Fibroblast of mammary gland (primary cell): ENCODE measurements at places on chromosomes 11 and 22.
A peak's percentile ranks its signal among the peaks of the same experiment; 100 is the strongest.

GRCh38 chr11:120424970-120425332, 86.6 kb upstream of the GRIK4 start:
- DNase-seq, result no peak

- DNase-seq, result peak; percentile 6
These were observed 14.3 kb upstream of the FGF19 start for GRCh38 chr11:69718147-69718546.

GRCh38 chr11:94924171-94924572, 49.2 kb downstream of the CWC15 start:
- no peak for DNase-seq

- no peak for DNase-seq
These were observed 7.3 kb upstream of the PKNOX2 start for GRCh38 chr11:125157118-125157733.

GRCh38 chr11:35207471-35208403, 68.8 kb downstream of the CD44 start:
- no peak for DNase-seq

GRCh38 chr11:57260937-57261783, 24.1 kb upstream of the APLNR start:
- DNase-seq, result no peak

GRCh38 chr11:32016111-32016510, 74.8 kb upstream of the RCN1 start:
- no peak for DNase-seq

DNA sequence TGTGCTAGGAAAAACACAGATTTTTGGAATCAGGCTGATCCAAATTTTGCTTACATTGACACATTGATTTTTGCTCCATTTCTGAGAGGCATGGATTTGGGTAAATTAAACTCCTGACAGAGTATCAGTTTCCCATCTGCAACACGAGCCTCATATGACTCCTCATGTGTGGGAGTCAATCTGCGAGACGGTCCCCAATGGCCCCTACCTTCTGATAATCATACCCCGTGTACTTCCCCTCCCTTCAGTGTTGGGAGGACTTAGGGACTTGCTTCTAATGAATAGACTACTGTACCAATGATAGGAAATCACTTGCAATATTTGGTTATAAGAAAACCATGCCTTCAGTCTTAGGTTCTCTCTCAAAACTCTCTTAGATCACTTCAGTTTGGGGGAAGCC, 302.7 kb downstream of the ETS1 start:
- DNase-seq, result no peak

DNA sequence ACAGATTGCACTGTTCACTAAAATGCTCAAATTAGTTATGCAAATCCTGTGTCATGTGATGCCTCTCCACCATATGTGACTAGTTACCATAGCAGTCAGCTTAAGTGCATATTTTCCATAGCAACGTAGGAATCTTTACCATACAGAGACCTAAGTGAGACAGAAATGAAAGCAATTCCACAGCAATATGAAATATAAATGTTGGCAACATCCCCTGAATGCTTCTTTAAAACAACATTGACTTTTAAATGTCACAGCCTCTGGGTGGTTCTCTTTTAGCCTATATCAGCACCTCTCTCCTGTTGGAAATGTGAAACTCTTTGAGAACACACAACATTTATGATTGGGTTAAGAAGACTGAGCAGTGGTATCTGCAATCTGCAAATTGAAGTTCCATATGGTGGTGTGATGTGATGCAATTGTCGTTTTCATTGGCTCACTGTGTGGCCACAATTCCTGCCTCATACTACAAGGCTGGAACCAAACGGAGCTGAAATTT, 814.6 kb downstream of the DLG2 start:
- DNase-seq, result peak; percentile 15

DNA sequence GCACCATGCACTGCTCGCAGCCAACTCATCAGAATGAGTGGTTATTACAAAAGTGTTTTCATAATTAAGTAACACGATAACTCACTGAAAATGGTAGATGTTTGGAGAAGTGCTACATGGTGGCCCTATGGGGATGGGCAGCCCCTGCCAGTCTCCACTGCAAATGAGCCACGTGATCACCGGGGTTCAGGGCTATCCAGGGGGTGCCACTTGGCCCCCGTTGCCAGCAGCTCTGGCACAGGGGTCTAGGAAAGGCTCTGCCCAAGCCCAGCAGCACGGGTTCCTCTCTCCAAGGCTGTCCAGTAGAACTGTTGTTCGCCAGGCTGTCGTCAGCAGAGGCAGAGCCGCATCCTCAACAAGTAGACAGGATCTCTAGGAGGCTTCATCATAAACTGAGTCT, 382.1 kb upstream of the B3GAT1 start:
- DNase-seq, result no peak

- DNase-seq, result no peak
These were observed 164.6 kb downstream of the ETS1 start for GRCh38 chr11:128422576-128423370.

DNA sequence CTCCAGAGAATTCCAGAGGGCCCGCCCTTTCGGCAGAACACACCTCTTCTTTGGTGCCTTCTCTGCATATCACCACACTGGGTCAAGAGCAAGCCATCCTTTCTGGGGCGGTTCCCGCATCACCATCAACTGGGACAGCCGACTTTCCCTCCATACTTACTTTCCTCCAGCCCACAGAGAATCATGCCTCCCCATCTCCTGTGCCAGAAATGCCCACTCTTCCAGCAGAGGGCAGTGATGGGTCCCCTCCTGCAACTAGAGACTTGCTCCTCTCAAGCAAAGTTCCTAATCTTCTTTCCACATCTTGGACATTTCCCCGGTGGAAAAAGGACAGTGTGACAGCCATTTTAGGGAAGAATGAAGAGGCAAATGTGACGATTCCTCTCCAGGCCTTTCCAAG, 157.7 kb downstream of the C11orf91 start:
- peak; percentile 52 for DNase-seq

DNA sequence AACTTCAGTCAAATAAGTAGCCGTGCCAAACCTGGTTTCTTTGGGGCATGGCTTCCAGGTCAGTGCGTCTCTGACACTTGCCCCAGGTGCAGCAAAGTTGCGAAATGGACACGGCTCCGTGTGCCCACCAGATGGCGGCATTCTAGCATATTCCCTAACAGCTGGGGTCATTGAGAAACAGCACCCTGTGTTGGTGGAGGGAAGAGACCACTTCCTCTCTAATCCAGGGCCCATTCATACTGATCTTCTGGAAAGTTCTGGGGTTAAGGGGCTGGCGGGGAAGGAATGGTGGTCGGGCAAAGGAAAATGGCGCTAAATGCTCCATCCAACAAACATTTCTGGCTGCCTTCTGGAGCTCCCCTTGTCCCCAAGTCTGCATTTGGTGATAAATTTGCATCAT, 141.2 kb upstream of the TIMP3 start:
- peak; percentile 73 for DNase-seq
